Kidney (tissue), 22 donors: ENCODE measurements at places on chromosomes 7 and 10.

- DNase-seq, result no peak
Measured at GRCh38 chr10:77530011-77530410, 107.6 kb downstream of the KCNMA1 start.

- DNase-seq, result no peak
Measured at GRCh38 chr10:110360857-110361474, 56.2 kb upstream of the SMNDC1 start.

DNA sequence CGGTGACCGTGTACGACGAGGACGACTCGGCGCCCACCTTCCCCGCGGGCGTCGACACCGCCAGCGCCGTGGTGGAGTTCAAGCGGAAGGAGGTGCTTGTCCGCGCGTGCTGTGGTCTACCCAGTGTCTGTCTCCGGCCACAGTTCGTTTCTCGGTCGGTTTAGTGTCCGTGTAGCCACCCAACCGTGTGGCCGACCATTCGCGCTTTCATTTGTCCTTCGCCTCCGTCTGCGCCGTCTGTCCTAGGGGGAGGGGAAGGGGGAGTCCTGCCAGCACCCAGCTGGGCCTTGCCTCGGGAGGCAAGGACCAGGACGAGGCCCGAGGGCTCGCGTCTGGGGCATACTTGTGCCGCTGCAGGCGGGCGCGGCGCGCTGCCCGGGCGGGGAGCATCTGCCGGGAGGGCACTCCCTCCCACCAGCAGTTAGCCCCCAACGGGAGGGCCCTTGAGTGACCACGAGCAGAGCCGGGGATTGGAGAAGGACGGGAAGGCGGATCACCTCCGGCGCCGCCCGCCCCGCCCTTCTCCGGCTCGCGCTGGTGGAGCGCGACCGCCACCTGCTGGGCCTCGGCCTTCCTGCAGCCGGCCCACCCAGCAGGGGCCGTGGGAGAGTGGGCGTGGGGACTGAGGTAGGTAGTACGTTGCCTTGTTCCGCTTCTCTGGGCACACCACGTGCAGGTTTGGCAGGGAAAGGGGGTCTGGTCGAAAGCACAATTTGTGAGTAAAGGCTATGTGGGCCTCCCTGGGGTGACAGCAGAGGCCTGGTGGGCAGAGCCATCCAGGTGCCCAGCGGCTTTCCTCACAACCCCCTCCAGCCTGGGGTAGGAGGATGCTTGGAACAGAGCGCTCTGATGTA is 28.5 kb downstream of the RET start:
- DNase-seq, result peak; percentile 90

- no peak for DNase-seq
Measured at GRCh38 chr7:47588704-47589225, 6.9 kb upstream of the TNS3 start.

- DNase-seq, result no peak
Measured at GRCh38 chr10:62632071-62632809, 172.3 kb upstream of the ADO start.

- no peak for DNase-seq
Measured at GRCh38 chr10:61376908-61377368, 76.2 kb downstream of the TMEM26 start.

DNA sequence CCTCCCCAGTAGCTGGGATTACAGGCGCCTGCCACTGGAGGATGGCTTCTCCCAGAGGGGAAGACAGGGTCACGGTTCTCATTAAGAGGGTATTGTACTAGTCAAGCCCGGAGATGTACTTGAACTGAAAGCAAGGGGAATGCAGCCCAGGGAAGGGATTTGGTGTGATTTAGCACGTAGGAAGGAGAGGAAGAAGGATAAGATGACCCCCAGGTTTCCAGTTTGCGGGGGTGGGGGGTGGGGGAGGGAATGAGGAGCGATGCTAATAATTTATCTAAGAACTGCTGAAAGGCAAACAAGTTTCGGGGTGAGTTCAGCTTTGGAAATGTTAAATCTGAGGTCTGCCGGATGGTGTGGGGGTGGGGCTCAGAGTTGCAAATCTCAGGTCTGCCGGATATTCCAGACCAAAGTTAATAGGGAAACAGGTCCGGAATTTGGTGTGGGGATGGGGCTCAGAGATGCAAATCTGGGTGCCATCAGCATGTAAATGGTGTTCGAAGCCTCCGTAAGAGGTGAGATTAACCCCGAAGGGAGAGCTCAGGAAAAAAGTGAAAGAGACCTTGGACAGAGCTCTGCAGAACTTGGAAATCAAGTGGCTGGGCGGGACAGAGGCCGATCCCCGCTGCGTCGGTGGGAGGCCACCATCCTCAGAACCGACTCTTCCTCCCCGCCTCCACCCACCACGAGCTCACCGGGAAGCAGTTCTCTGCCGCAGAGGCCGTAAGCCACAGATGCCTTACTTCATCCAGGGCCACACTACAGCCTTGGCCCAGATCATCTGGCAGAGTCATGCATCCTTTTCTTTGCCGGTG is 1.6 kb upstream of the SEPHS1 start:
- DNase-seq, result peak; percentile 85

DNA sequence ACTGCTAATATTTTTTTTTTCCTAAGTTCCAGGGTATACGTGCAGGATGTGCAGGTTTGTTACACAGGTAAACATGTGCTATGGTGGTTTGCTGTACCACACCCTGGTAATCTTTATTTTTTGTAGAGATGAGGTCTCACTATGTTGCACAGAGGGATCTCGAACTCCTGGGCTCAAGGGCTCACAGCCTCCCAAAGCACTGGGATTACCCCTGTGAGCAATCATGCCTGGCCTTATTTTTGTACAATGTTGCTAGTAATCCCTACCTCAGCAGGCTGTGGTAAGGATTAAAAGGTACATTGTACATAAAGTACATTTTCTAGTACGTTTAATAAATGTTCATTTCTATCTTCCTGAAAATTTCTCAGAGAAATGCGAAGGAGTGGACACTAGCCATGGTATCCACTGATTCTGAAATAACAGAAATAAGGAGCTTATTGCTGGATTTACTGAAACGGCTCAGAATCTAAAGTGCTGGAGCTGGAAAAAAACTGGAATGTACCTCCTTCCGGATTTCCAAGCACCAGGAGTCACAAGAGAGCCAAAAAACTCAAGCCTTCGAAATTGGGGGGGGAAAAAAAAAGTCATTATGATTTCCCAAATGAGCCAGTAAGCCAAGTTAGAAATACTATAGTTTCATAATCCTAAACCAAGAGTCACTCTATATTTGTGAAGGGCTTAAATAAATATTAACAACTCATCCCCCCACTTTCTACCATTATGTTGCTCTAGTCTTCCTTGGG is 69.6 kb downstream of the NT5C2 start:
- no peak for DNase-seq

DNA sequence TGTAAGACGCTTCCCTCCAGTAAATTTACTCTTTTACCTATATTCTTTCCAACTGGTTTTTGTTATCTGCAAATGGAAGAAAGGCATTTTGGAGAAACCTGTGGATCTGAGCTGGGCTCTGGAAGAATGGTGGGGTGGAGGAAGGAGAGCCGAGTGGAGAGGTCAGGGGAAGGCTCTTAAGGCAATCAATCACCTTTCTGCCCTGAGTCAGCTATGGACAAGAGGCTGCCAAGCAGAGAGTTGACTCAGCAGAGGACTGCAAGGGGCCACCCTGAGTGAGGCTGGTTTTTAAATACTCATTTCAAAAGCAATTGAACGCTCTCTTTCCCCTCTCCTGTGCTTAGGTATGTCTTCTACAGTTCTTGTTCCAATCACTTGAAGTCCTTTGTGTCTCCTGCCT is 81.8 kb downstream of the SPAG6 start:
- DNase-seq, result no peak

DNA sequence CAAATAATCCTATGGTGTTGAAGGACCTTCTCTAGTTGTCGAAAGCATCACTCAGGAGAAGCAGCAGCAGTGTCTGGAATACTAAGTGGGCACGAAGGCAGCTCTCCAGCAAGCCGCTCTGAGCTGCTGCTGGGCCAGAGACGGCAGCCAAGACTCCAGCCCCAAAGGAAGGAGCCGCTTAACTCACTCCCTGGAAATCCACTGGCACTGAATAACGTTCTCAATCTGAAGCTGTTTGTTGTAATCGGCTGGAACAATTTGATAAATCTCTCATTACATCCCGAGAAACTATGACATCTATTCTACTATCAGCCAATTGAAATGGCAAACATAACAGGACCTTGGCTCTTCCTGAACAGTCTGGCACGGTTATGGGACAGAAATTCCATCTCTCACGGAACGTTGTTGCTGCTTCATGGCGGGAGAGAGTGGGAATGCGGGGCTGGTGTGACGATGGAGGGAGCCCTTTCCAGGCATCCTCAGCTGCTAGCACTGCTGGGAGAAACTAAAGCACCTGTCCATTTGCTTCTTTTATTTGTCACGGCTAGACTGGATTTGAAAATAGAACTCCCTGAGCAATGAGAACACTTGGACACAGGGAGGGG is 331.5 kb upstream of the RNF32 start:
- no peak for DNase-seq

- peak; percentile 89 for DNase-seq
Measured at GRCh38 chr10:15720635-15721287, 1.0 kb upstream of the ITGA8 start.

DNA sequence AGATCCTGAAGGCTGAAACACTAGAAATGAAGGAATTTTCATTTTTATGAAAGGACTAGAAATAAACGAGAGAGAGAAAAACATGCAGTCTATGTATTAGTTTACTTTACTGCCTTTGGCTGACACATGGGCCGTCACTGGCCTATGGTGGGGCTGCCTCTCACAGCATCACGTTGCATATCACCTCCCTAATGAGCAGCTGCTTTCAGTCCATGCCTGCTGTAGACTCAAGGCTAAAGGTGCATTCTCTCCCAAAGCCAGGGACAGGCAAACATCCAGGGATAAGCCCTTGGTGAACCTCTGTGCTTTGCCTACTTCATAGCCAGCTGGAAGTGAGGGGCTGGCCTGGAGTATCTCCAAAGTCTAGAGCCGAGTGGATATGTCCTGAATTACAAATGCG is 359.4 kb downstream of the GPAM start:
- DNase-seq, result no peak

DNA sequence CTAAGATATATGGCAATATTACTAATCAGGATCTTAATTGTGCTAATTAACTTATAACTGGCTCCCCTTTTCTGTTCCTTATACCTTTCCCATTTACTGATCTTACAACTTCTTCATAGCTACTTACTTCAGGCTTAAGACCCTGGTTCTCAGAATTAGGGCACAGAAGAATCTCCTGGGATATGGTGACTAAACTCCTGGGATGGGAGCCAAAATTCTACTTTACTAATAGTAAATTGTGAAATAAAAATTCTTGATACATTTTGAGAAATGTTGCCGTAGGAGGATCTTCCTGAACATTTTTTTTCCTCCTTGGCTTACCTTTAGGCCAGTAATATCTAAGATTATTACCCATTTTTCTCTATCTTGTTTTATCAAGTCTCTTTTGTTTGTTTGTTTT is 309.5 kb downstream of the ATRNL1 start:
- no peak for DNase-seq

GRCh38 chr7:140350056-140350455 is 48.3 kb downstream of the SLC37A3 start:
- DNase-seq, result no peak

DNA sequence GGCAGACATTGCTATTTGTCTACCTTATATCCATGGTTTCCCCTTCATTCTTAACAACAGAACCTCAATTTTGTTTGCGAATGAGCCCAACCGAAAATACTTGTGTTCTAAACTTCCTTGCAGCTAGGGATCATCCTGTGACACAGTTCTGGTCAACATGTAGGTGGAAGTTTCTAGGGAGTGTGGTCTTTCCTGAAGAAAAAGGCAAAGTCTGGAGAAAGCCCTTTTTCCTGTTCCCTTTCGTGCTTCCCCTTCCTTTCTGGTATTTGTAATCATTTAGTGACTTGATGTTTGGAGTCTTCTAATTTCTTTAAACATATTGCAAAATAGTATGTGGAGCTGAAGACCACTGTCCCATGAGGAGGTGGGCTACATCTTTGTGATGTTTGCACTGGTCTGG is 2.9 kb upstream of the IFRD1 start:
- no peak for DNase-seq

- DNase-seq, result no peak
Measured at GRCh38 chr7:121278120-121279021, 50.4 kb upstream of the WNT16 start.

DNA sequence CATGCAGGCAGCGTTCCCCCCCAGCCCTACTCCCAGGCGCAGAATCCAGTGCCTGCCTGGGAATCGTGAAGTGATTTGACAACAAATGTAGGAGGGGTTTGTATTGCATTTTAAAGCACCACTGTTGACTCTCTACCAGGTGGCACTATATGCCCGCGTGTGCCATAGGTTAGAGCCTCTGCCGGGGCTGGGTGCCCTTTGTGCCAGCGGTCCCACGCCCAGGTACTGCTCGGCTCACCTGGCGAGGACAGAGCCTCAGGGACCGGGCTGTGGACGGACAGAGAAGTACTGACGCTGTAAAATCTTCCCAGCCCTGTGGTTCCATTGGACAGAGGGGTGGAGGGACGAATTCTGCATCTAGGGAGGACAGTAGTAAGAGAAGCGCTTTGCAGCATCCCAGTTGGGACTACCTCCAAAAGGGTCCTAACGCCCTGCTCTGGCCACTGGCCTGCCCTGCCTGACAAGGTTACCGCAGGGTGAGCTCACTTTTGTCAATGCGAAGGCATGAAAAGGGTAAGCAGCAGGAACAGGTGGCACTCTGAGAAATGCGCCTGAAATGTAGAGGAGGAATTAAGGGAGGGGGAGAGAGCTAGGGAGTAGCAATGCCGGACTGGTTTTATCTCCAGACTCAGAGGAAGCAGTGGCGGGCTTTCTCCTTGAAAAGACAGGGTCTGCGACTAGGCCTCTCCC is 788 bp upstream of the CACNA2D1 start:
- DNase-seq, result no peak

- DNase-seq, result no peak
Measured at GRCh38 chr7:38775506-38776175, 133.3 kb downstream of the VPS41 start.

GRCh38 chr7:26609532-26609931 is 254.9 kb downstream of the SKAP2 start:
- DNase-seq, result no peak

DNA sequence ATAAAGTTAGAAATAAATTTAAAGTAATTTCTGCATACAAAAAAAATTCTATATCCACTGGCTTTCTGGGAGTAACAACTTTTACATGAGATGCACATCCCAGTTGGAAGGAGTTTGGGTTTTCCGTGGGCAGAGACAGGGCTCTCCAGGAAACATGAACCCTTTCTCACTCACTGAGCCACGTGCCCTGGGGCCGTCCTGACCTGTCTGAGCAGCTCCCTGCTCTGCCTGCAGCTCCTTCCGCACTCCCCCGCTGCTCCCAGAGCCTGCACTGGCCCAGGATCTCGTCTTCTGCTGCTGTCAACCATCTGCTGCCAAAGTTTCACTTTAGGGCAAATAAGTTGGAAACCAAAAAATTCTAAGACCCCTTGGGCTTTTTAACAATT is 169.1 kb downstream of the DIP2C start:
- no peak for DNase-seq

DNA sequence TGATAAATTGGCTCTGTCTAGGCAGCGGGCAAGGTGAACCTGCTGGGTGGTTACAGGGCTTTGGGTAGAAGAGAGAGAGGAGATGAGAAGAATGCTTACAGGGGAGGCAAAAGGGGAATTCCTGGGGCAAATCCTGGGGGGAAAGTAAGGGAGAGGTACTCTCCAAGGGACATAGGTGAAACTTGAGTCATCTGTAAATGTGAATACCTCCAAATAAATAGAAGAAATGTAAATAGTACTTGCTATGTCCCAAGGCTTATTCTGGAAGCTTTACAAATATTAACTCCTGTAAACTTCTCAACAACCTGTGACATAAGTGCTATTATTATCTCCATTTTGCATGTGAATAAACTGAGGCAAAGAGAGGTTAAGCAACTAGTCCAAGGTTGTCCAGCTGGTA is 57.7 kb upstream of the CDK13 start:
- DNase-seq, result no peak
